CD4-positive, CD25-positive, alpha-beta regulatory T cell (primary cell): ENCODE measurements at places on chromosomes 1 and 21. TPM values are rescaled to one million over a fixed set of nuclear protein-coding genes. Genes with fewer than 3 reads are reported as not detected.

- no peak overlapping the region for H3K27ac ChIP-seq
- no peaks in the 10 kb centered on the region for H3K27me3 ChIP-seq
- no peak overlapping the region for H3K4me3 ChIP-seq
- no peaks in the 10 kb centered on the region for H3K4me1 ChIP-seq
- H3K36me3 ChIP-seq, result no peaks in the 10 kb centered on the region
- DNase-seq, result no peak
These were observed 22.9 kb downstream of the DDX20 start for GRCh38 chr1:111778541-111779051.

The ANGPTL3 gene
- not detected for polyA plus RNA-seq

GRCh38 chr1:229643996-229644745 lies 18.1 kb downstream of the URB2 start:
- H3K4me3 ChIP-seq, result no peak overlapping the region
- no peak for DNase-seq
- no peak overlapping the region for H3K27ac ChIP-seq
- H3K27me3 ChIP-seq, result no peaks in the 10 kb centered on the region

The HPDL gene
- polyA plus RNA-seq, result 0.39 TPM

The PLEKHN1 gene
- not detected for polyA plus RNA-seq
